Cortex of kidney (tissue), 1 donor: ENCODE measurements at places on chromosomes 3 and 15.

GRCh38 chr15:74790080-74790916, 8.4 kb downstream of the CSK start:
- no peak for DNase-seq

- no peak for DNase-seq
Measured at GRCh38 chr15:69979783-69980182, 117.9 kb downstream of the TLE3 start.

GRCh38 chr3:98731720-98732285, 31.3 kb upstream of the ST3GAL6 start:
- DNase-seq = no peak

- no peak for DNase-seq
Measured at GRCh38 chr3:130973406-130973805, 53.2 kb downstream of the ASTE1 start.

- DNase-seq = no peak
Measured at GRCh38 chr3:58009026-58009748, 965 bp downstream of the FLNB start.

DNA sequence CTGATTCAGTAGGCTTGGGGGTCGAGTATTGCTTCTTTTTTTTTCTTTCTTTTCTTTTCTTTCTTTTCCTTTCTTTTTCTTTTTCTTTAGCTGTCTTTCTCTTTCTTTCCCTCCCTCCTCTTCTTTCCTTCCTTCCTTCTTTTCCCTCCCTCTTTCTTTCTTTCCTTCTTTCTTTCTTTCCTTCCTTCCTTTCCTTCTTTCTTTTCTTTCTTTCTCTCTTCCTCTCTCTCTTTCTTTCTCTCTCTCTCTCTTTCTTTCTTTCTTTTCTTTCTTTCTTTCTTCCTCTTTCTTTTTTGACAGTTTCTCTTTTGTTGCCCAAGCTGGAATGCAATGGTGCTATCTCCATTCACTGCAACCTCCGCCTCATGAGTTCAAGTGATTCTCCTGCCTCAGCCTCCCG, 36.0 kb downstream of the TM4SF4 start:
- DNase-seq = no peak

GRCh38 chr3:193194371-193194770, 46.7 kb upstream of the PLAAT1 start:
- DNase-seq = no peak

GRCh38 chr15:64851503-64851840, 9.8 kb downstream of the PLEKHO2 start:
- DNase-seq = no peak

DNA sequence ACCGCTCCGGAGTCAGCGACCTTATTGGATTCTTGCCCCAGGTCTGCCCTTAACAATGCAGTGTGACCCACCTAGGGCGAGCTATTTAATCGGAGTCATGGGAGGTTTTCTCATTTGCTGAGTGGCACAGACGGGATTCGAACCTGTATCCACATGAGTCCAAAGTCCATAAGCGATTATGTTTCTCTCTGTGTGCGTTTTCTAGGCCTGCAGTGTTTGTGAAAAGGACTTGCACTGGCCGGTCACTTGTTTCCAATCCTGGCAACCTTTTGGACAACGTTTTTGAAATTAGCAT, 691 bp upstream of the HDGFL3 start:
- no peak for DNase-seq

DNA sequence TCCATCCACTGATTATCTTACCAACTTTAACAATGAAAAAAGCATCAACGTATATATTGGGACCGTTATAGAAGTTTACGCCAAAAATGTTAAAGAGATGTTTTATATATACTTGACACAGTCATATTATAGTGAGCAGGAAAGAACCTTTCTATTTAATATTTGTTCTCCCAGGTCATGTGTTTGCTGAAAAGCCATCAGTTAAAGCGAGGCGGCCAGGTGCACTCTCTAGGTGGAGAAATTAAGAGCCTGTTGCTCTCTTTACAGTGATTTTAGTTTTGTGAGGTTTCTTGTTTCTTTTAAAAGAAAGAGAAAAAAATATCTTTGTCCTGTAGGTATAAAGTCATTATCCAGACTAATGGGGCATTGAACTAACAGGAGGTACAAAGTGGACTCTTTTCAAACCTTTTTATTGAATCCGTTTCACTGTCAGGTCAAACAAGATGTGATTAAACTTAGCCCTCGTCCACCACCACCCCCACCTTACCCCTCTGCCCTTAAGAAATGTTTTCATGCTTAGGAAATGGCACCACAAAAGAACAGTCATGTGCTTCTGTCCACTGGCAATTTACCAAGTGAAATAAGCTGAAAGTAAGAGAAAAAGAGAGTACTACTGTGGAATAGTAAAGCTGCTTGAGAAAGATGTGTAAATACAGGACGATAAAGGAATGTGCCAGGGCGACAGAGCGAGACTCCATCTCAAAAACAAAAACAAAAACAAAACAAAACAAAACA, 279.9 kb downstream of the PTPRG start:
- no peak for DNase-seq

GRCh38 chr3:113844622-113845222, 6.1 kb downstream of the GRAMD1C start:
- DNase-seq = no peak

DNA sequence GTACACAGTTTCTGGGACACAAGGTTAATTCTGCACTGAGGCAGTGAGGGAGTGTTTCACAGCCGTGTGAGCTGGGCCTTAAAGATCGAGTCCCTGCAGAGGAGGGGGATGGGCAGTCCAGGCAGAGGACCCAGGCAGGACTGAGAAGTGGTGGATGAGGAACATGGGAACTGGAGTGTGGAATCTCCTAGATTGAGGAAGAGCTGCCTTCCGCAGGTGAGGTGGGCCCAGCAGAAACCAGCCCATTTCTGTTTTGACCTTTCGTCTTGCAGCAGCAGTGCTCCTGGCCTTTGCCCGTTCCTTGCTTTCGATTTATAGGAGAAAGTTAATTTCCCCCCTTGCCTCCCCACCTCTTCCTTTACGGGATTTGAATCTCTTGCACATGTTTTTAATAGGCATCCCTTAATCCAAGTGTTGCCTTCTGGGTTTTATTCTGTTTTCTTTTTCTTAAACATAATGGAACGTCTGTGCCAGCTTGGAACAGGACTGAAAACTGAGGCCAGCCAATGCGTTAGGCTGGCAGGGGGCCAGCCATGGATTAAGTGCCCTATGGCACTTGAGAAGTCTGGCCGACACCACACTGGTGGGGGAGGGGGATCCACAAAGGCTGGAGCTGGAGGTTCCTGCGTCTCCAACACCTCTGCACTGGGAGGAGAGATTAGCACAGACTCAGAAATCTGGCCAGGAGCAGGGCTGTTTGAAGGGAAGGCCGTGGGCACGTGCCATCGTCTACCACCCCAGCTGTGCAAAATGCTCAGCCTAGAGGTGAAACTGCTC, 78.1 kb downstream of the AAGAB start:
- DNase-seq = no peak

DNA sequence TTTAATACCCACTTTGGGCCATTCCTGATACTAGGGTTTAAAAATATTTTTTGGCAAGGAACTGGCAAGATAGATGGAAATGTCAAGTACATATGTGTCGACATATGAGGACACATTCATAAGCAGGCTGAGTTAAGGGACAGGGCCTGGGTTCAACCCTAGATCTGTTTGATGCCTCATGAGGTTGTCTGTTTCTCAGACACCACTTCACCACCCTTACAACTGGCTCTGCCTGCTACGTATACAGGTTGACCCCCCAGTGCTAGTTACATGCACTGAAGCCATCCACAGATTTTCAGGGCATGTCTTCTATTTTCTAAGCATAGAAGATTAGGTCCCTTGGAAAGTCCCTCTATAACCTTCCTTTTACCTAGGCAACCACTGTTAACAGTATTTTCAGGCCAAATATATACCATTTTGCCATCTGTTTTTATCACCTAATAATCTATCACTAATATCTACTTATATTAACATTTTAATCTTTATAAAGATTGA, 296.7 kb downstream of the PLCL2 start:
- DNase-seq = no peak

GRCh38 chr3:32093204-32093603, 13.2 kb upstream of the GPD1L start:
- no peak for DNase-seq

DNA sequence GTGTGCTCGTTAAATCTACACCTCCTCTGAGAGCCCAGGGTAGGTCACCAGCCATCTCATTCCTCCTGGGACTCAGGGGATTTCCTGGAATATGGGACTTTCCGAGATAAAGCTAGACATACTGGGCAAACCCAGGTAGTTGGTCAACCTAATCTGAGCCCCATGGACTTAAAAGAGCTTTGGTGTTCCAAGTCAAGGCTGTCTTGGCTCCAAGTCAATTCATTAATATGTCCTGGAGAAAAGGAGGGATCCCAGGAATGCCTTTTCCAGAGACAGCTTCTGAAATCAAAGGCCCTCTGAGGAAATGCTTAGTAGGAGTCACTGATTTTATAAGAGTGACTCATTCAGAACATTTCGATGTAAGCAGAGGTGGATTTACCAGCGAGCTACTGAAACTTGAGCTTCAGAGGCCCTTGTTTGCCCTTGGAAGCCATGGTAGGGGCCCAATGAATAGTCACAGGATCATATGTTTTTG, 137.3 kb upstream of the UBE2E1 start:
- DNase-seq = no peak

- no peak for DNase-seq
Measured at GRCh38 chr3:108546247-108546646, 35.9 kb upstream of the MYH15 start.

DNA sequence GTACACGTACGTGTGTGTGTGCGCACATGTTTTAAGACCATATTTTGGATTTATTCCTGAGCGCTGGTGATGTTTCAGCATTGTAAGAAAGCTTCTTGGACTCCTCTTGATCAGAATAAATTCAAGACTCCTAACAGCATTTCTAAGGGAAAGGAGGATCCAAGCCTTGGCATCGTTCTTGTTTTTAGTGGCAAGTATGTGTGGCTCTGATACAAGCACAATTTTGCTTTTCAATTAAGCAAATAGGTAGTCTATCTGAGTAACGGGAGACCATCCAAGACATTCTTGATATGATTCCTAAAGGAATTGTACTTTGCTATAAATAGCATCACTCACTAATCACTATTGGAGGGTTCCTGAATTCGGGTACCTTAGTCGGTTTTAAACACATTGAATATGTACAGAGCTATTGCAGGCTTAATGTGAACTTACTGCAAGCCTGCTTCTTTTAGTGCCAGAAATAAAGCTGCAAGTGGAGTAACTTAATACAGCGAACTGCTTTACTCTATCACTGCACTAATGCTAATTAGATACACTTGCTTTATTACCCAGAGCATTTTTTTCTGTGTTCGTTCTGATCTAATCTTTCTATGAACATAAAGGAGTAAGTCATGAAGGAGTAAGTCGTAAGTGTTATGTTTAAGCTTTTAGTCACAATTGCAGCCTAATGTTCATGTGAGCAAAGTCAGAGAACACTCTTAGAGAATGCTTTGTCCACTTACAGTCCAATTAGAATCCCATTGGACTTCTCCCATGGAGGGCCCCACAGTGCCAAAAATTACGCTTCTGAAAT, 186.3 kb downstream of the MCTP2 start:
- DNase-seq = no peak

GRCh38 chr15:88574655-88575054, 28.2 kb upstream of the DET1 start:
- DNase-seq = no peak

DNA sequence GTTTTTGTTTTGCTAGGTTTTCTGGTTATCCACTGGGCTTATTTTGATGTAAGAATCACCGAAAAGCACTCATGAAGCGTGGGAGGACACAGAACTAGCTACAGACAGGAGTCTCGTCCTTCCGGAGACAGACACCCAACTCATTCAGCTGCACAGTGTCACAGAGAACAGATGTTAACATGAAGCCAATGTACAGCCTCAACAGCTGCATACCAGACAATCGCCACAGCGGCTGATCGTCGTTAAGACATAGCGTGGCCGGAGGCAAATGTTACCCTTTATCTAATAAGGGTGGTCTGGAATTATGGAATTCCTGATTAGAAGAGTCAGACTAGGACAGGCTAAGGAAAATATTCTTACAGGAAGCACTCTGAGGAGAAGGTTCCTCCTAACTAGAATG, 1.1 kb upstream of the PYGO1 start:
- no peak for DNase-seq

- DNase-seq = no peak
Measured at GRCh38 chr3:190252080-190252479, 70.2 kb downstream of the CLDN1 start.

- no peak for DNase-seq
Measured at GRCh38 chr3:119456469-119456868, 6.9 kb downstream of the TMEM39A start.

- no peak for DNase-seq
Measured at GRCh38 chr15:80950291-80951078, 39.1 kb downstream of the MESD start.

GRCh38 chr3:43906849-43907507, 216.2 kb downstream of the ABHD5 start:
- no peak for DNase-seq

GRCh38 chr3:113496924-113497323, 18.0 kb downstream of the SPICE1 start:
- no peak for DNase-seq

DNA sequence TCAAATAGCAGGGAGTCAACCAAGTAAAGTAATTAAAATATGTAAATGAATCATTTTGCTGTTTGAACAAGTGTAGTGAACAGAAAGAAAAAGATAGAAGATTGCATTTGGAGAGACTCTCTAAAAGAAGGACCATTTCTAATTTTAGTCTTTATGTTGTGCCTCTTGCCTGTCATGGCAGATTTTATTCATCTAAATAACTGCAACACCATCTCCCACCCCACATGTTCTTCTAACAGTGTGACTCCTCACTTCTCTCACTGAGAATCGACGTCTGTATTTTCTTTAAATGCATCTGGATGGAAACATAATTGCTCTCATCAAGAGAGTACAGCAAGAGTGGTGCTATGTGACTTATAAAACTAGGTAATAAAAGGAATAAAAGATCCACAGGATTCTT, 439.9 kb upstream of the GBE1 start:
- DNase-seq = no peak

- DNase-seq = no peak
Measured at GRCh38 chr15:98720031-98720430, 71.7 kb downstream of the IGF1R start.

DNA sequence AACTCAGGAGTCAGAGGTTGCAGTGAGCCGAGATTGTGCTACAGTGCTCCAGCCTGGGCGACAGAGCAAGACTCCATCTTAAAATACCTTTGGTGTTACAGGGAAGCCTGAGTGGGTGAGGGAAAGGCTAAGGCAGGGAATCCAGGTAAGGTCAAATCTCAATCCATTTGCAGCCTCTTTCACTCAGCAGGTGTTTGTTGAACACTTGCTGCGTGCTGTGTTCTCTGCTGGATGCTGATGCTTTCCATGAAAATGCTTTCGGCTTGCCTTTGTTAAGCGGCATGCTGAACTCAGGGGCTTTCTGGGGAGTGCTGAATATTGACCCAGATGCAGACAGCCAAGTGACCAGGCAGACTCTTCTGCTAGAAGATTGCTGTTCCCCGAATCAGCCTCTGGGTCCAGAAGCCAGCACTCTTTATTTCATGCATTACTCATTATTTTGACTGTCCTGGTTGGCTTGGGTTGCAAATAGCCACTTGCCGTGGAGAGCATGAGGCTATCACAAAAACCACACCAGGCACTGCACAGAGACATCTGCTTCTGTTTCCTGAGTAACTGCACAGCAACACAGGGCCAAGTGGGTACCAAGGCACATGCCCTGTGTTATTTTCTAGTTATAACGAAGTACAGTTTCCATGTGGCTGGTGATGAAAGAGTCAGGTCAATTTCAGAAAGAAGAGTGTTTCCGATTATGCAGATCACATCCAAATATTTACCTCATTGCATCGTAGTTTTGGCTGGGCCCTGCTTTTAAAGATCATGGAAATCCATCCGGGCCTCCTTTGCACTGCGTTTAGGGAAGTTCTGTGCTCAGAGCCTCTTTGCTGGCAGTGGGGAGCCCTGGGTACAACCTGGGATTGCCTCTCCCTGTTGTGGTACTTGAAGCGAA, 88.6 kb downstream of the THSD4 start:
- no peak for DNase-seq
